ENCODE measurements at places on chromosomes 1 and 21.
A peak's percentile ranks its signal among the peaks of the same experiment; 100 is the strongest.

DNA sequence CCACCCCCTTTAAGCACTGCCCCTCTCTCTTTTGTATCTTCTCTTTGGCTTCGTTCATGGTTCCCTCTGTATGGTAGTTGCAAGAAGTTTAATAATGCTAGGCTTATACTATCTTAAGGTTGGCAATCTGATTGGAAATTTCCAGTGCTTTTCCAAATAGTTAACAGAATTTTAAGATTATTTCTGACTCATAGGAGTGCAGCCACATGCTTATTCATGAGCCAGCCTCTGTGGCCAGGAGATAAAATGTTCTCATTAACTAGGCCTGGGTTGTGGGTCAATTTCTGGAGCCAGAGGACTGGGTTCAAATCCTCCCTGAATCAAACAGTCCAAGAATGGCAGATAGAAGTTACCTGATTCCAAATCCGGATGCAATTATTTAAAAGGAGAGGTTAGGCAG lies 103.1 kb downstream of the ATP6V1G3 start:
- no peak for DNase-seq

DNA sequence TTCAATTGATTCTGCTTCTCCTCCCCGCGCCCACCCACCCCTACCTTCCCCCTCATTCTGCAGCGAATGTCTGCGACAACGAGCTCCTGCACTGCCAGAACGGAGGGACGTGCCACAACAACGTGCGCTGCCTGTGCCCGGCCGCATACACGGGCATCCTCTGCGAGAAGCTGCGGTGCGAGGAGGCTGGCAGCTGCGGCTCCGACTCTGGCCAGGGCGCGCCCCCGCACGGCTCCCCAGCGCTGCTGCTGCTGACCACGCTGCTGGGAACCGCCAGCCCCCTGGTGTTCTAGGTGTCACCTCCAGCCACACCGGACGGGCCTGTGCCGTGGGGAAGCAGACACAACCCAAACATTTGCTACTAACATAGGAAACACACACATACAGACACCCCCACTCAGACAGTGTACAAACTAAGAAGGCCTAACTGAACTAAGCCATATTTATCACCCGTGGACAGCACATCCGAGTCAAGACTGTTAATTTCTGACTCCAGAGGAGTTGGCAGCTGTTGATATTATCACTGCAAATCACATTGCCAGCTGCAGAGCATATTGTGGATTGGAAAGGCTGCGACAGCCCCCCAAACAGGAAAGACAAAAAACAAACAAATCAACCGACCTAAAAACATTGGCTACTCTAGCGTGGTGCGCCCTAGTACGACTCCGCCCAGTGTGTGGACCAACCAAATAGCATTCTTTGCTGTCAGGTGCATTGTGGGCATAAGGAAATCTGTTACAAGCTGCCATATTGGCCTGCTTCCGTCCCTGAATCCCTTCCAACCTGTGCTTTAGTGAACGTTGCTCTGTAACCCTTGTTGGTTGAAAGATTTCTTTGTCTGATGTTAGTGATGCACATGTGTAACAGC lies 339.9 kb downstream of the NTNG1 start:
- DNase-seq: no peak

GRCh38 chr1:34549199-34549598 lies 205.6 kb upstream of the GJB5 start:
- no peak for DNase-seq

- DNase-seq: no peak
Measured at GRCh38 chr1:5650283-5651026, 341.8 kb downstream of the NPHP4 start.

DNA sequence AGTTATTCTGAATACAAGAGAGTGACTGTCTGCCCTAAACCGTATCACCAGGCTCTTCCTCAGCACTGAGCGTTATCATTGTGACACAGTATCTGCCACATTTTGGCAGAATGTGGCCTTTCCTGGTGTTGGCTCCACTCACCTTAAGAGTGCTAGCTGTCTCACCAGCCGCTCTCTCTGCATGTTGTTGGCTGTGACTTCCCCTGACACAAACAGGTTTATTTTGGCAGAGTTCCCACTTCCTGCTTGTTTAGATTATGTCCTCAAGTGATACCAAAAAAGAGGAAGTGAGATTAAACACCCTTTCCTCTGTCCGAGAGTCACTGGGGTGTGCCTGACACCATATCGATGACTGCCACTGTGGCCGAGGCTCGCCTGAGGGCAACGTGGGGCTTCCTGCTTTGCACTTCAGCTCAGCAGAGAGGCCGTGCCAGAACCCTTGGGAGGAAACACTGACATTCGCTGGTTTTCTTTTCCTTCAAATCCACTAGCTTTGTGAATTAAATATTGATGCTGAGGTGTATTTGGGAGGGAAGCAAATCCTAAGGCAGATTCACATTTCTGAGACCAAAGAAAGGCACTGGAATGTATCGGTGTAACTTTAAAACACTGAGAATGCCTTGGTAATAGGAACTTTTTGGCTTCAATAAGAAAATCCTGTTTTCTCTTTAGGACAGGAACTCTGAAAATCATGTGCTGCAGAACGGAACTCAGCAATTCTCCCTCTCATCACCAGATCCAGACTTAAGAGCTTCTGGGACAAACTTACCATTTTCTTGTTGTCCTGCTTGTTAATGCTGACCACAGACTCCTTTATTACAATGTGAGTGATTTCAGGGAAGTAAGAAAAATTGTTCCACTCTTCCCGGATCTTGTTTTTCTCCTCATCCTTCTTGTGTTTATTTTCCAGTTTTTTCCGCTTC lies 102.1 kb downstream of the JAK1 start:
- peak; percentile 25 for DNase-seq

GRCh38 chr21:46091631-46092025 lies 6.3 kb upstream of the COL6A2 start:
- DNase-seq: no peak

DNA sequence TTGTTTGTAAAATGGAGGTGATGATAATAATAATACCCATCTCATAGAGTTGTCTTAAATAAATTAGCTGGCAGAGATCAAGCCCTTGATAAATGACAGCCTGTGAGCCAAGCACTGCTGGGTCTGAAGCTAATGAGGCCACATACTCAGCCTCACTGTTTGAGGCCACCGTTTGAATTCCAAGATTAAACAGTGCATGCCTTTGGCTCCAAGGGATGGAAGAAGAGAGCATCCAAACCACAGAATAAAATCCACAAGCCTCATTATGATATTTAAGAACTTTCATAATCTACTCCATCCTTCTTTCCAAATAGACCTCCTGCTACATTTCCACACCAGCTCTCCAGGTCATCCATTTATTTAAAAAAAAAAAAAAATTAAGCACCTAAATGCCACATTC lies 29.0 kb downstream of the TGFBR3 start:
- DNase-seq: no peak

- DNase-seq: no peak
Measured at GRCh38 chr1:11196945-11197344, 7.8 kb downstream of the ANGPTL7 start.

GRCh38 chr1:231160895-231161666 lies 777 bp upstream of the TRIM67 start:
- DNase-seq: no peak

DNA sequence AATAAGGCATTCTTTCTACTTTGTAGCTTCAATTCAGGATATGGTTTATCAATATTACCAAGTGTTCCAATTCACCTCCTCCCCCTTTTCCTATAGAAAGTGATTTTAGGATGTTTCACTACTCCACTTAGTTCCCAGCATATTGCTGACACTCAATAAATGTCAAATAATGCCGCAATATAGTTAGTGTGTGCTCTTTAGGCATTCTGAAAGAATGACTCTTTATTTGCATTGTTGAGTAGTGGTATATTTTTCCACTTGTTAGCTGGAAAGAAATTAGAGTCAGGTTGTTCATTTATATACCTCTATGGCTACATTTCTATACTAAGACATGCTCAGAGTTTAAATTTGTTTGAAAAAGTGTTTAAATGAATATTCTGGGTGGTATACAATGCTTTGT lies 154.6 kb upstream of the C1orf105 start:
- no peak for DNase-seq

DNA sequence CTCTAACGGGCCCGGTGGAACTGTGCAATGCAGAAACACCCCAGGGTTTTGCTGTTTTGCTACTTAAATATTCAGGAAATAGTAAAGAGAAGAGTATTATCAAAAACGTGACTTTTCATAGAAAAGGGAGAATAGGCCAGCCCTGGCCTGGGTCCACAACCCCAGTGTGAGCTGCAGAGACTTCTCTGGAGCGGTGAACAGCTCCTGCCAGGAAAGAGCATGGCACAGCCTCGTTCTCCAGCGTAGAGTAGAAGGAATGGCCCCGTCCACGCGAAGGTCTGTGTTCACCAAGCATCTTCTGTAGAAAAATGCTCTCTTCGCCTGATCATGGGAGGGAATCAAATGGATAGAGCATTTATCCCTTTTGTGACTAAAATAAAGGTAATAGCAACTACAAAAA lies 51.4 kb downstream of the PDE9A start:
- no peak for DNase-seq

- no peak for DNase-seq
Measured at GRCh38 chr1:13820456-13820855, 120.5 kb downstream of the PRDM2 start.

DNA sequence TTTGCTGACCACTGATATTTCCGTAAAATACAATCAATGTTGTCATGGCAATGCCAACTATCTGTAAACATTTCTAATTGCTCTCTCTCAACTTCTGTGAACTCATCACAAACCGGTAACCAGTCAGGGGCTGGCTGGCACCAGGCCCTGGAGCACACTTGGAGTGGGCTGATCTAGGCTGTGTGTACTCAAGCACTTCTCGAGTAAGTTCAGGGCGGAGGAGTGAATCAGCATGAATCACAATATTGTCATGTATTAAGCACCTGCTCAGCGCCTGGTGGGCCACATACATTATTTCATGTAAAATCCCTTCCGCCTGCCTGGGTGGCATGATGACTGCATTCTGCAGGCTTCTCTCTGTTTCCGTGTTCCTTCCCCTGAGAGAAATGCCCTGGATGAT lies 212.4 kb downstream of the FOXD2 start:
- no peak for DNase-seq

- DNase-seq: peak; percentile 32
Measured at GRCh38 chr1:185595835-185596667, 138.1 kb upstream of the HMCN1 start.

DNA sequence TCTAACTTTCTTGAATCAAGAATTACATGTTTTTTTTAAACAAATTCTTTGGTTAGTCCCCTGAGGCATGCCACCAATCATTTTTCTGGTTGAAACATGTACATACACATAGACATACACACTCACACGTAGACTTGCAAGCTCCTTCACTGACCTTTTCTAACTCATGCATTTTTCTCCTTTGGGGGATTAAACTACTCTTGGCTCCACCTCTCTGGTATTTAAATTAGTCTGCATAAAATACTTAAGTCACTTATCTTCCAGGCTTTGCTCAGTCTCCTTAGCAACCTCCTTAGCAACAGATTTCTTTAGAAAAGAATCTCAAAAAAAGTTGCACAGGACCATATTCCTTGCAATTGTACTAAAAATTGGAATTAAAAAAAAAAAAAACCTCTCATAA lies 440.9 kb upstream of the LRRC7 start:
- DNase-seq: no peak

DNA sequence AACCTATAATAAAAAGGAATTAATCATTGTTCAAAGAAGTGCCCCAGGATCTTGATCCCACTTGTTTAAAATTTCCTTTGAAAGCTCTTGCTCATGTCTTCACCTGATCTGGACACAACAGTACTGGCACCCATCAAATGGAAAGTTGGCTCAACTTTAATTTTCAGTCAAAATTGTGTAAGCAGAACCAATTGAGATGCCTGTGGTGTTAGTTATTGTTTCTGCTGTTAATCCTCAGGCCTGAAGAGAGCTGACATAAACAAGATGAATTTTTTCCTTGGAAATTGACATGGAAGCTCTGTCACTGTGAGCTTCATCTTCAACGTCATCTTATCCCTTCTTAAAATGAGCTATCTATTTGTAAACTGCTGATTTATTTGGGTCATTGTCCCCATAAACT lies 88.3 kb upstream of the TNFSF4 start:
- DNase-seq: no peak

GRCh38 chr1:169874229-169874628 lies 19.5 kb downstream of the SCYL3 start:
- DNase-seq: no peak

DNA sequence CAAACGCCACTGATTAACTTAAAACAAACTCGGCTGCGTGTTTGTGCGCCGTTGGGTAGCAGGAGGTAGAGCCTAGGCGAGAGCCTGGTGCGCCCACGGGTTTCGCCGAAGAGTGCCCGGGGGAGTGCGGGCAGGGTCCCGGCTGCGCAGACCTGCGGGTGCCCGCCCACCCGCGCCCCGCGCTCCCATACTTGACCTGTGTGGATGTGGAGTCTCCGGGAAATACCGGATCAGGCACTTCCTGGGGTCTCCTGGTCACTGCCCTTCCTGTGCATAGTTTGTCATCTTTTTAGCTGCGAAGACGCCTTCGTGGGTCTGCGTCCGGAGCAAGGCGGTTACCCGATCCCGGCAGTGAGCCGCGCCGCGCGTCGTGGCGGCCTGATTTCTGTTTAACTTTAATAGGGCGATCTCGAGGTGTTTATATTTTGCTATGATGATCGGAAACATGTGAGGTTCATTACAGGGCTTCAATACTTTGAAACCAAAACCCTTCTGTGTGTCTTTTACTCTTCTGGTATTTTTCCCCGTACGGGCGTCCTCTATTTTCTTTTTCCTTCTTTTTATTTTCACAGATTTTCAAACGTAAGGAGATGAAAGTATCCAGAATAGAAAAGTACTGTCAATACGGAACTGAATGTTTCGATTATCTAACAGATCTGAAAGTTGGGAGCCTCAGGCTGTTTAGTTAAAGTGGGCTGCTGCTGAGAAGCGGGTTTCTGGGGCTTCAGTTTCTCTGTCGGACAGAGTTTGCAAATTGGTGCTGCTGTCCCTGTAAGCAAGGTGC lies 15.2 kb downstream of the NR5A2 start:
- DNase-seq: no peak

DNA sequence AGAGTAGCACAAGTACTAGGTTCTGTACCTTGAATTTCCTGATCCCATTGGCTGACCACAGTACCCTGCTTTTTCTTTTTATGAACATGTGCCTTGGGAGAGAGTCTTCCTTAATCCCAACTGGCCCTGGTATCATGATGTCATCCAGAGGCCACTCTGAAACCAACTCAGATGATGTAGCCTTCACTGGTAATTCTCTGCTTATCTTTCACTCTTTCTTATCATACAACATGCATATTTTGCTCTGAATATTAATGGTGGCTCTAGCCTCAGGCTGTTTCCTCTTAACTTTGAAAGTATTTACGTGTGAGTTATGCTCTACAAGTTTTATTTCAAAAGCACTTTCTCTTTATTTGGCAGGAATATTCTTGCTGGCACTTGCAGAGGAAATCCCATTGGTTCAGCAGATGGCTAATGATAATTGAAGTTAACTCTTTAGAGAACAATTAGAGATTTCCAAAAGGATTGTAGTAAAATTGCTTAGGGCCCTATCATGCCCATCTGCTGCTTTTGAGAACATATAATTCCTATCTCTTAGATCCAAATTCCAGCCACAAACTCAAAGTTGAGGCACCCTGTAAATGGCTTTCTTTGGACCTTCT lies 86.1 kb downstream of the PTGER3 start:
- DNase-seq: no peak

- no peak for DNase-seq
Measured at GRCh38 chr21:26719750-26720149, 125.5 kb downstream of the ADAMTS1 start.

All from activated T-cell treated with anti-CD3 and anti-CD28 coated beads for 1 hour (primary cell).